ENCODE measurements at places on chromosomes 2 and 18.

- DNase-seq = peak; percentile 32
Observed at GRCh38 chr2:11320698-11321492, 23.5 kb downstream of the ROCK2 start.

- no peak for DNase-seq
Observed at GRCh38 chr2:74317701-74318100, 25.5 kb downstream of the SLC4A5 start.

DNA sequence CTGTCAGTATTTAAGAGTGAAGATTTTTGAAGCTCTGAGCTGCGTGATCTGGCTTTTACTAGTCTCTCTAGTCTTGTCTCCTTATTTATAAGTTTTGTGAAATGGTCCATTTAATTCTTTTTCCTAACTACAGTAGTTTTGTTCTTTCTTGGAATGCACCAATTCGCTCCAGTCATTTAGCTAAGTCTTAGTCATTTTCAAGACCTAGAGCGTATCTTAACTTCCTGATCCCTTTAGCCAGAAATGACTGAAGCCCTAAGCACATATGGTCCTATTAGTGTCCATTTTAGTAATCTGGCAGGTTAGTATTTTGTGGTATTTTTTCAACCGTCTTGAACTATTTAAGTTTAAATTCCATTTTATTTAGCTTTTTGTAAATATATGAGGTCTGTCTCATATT is 3.6 kb downstream of the BIRC6 start:
- no peak for DNase-seq

GRCh38 chr2:224670203-224670602 is 46.0 kb downstream of the CCDC195 start:
- DNase-seq = no peak

GRCh38 chr18:26493021-26493420 is 55.3 kb downstream of the KCTD1 start:
- DNase-seq = no peak

GRCh38 chr2:181250691-181251090 is 206.5 kb upstream of the ITGA4 start:
- DNase-seq = no peak

- no peak for DNase-seq
Observed at GRCh38 chr2:239726631-239727181, 298.4 kb downstream of the NDUFA10 start.

- no peak for DNase-seq
Observed at GRCh38 chr2:141728886-141729285, 401.9 kb downstream of the LRP1B start.

GRCh38 chr2:46362667-46363012 is 65.4 kb downstream of the EPAS1 start:
- no peak for DNase-seq

DNA sequence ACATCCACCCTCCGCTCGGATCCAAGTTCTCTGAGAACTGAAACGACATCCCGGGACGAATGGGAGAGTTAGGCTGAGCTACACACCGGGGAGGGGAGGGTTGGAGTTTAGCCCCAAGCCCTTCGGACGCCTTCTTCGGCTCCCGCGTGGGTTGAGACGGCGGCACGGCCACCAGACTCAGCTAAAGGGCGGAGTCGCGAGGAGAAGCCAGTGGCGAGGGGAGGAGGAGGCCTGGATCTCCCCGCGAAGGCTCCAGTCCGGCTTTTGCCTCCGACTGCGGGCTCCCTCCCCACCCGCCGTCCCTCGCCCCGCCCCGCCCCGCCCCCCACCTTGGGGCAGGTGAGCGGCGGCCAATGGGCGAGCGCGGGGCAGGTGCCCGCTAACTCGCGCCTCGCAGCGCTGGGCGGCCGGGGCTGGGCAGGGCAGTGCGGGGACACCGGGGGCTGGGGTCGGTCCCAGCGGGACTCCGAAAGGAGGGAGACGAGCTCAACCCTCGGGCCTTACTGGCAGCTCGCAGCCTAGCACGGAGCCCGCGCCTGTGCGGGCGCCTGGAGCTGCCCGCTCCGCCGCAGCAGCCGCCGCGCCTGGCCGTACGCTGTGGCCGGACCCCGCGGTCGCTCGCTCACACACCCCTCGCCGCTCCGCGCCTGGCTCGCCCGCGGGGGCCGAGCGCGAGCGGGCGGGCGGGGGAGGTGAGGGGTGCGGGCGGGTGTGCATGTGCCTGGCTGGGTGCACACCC is at the start of gene EMX1:
EMX1 (plus strand) TSS at position 382 of the 739 bp plus-strand sequence; CDS start at position 716, 334 bp downstream.
- DNase-seq = peak; percentile 47

DNA sequence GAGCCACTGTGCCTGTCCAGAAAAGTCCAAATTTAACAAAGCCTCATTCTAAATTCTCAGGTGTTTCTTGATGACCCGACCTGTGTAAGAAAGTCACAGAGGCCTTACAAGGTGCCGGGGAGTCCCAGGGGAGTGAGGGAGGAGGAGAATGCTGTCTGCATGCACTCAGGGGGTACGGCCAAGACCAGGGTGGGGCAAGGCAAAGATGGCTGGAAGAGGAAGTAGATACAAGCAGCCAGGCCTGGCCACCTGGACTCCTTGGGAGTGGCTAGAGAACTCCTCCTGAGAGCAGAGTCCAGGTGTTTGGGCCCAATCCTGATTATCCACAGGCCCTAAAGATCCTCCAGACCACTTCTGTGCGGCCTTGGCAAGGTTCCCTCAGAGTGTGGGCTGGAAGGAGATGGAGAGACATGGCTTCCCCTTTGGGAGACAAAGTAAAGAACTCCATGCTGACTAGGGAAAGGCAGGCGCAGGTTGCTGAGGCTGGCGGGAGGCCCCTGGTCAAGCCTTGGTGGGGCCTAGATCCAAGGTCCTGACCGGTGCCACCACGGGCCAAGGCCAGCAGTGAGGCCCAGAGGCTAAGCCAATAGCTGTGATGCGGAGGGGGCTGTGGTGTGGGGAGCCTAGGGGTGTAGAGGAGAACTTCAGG is 74.7 kb downstream of the COPS8 start:
- no peak for DNase-seq

DNA sequence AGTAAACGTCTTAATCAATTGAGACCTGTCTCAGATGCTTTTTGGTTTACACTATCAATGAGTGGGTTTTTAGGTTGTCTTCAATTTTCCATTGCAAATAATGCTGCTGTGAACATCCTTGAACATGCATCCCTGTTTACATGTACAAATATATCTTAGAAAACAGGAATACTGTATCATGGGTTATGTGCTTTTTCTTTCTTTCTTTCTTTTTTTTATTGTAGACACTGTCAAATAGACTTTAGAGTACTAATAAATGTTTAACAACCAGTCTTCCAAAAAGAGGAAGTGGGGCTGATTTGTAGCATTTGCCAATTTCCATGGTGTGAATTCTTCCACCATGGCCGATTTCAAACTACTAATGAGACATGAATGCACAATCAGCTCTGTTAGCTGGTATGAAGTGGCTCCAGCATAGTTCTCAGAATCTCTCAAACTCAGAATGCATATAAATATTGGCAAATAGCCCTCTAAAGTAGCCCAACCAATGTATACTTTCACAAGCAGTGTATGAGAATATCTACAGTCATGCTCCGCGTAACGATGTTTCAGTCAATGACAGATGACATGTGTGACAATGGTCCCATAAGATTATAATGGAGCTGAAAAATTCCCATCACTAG is 50.3 kb upstream of the B3GNT2 start:
- peak; percentile 57 for DNase-seq

DNA sequence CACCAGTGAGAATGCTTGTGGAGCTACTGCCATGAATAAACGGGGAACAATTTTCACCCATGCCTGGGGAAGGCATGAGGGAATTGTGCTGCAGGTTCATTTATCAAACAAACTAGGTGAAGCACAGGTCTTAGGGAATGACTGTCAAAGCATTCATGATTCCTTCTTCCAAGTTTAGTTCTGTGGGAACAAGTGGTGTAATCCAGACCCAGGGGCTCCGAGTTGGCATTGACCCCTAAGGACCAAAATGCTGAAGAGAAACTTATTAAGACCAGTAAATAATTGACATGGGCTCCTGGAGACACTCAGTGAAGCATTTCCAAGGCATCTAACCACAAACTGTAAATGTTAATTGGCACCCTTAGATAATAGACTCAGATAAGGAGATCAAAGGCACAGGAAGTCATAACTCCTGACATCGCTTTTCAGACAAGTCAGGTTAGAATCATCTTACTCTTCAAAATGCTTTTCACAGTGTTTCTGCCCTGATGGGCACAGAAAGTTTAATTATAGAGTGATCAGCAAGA is 96.9 kb downstream of the SPP2 start:
- no peak for DNase-seq

DNA sequence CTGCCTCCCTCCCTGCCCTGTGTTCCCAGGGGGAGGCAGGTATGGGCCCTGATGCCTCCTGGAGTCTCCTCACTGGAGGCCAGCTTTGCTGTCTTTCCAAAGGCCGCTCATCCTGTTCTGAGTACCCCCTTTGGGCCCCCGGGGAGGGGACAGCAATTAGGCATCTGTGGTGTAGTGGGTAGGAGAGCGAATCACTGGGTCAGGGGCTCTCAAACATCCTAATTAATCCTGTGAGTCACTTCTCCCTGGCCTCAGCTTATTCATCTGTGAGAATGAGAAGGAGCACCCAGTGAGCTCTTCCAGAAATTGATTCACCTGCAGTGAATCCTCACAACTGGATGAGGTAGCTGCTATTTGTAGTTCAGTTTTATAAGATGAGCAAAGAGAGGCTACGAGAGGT is 16.4 kb downstream of the TET3 start:
- no peak for DNase-seq

GRCh38 chr2:239687441-239687840 is 286.6 kb upstream of the HDAC4 start:
- DNase-seq = no peak

DNA sequence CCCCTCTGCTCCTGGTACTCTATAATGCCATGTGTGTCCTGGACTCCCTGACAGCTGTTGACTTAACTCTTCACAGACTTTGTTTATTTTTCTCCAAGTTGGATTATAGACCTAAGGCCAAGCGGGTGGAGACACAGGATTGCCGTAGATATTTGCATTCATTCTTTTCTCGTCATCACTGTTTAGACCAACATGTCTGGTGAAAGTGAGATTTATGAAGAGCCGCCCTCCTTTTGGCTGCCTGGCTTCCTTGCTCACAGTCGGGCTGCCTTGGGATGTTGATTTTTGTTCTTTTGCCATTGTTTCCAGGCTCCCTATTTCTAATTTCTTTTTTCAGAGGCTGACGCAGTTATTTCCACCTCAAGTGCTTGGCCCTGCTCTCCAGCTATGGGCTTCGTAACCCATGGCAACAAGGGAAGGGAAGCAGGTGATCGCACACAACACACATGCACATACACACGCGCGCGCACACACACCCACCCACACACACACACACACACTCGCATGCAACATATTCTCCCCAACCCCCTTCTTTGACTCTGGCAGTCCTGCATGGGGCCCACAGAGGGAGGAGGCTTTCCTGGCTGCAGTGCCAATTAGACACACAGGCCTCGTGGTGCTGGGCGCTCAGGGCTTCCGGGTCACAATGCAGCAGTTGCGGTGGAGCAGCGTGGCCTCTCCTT is 296.5 kb downstream of the MTX2 start:
- no peak for DNase-seq

- DNase-seq = peak; percentile 49
Observed at GRCh38 chr18:7567474-7568425, 634 bp downstream of the PTPRM start.

DNA sequence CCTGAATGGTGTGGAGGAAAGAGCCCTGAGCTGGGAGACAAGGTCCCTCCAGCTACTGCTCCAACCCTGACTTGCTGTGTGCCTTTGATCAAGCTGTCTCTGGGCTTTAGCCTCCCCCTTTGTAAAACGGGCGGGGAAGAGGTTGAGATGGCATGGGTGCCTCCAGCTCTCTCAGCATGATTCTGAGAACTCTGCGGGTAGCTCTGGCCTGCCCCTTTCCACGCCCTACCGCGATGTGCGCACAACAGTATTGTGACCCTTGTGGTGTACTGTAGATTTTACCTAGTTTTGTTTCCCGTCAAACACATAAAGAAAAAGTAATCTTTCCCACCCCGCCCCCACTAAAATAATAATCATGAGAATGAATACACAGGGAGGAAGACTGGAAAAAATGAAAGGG is 5.3 kb downstream of the CD8A start:
- DNase-seq = no peak
